ENCODE measurements at places on chromosomes 7 and 10. TPM values are rescaled to one million over a fixed set of nuclear protein-coding genes. Genes with fewer than 3 reads are reported as not detected.
A peak's percentile ranks its signal among the peaks of the same experiment; 100 is the strongest.

CHRM2 gene
- 0.22 TPM for polyA plus RNA-seq

CPN1 gene
- polyA plus RNA-seq: 0.16 TPM

IDI2 gene
- polyA plus RNA-seq: 0.19 TPM

TAS2R5 gene
- polyA plus RNA-seq: 11.0 TPM

GRCh38 chr10:75771606-75772005 lies 340.2 kb downstream of the LRMDA start:
- DNase-seq: no peak

- peak; percentile 52 for DNase-seq
Measured at GRCh38 chr10:131874991-131875451, 25.8 kb upstream of the PPP2R2D start.

DNA sequence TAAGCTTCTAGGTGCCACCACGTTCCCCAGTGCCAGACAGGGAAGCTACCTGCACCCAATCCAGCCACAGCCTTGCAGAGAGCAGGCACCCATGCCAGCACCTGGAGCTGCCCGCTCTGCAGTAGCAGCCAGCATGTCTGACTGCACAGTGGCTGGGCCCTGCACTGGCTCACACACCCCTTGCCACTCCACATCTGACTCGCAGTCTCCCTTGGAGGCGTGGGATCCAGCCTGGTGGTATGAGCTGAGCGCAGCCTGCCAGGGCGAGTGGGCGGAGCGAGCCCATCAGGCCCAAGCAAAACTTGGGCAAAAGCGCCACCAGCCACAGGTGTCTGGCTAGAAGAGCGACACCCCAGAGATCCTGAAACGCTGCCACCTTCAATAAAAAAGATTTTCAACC lies 30.1 kb downstream of the CRTAC1 start:
- DNase-seq: no peak

GRCh38 chr10:23031318-23031717 lies 64.1 kb upstream of the MSRB2 start:
- no peak for DNase-seq

DNA sequence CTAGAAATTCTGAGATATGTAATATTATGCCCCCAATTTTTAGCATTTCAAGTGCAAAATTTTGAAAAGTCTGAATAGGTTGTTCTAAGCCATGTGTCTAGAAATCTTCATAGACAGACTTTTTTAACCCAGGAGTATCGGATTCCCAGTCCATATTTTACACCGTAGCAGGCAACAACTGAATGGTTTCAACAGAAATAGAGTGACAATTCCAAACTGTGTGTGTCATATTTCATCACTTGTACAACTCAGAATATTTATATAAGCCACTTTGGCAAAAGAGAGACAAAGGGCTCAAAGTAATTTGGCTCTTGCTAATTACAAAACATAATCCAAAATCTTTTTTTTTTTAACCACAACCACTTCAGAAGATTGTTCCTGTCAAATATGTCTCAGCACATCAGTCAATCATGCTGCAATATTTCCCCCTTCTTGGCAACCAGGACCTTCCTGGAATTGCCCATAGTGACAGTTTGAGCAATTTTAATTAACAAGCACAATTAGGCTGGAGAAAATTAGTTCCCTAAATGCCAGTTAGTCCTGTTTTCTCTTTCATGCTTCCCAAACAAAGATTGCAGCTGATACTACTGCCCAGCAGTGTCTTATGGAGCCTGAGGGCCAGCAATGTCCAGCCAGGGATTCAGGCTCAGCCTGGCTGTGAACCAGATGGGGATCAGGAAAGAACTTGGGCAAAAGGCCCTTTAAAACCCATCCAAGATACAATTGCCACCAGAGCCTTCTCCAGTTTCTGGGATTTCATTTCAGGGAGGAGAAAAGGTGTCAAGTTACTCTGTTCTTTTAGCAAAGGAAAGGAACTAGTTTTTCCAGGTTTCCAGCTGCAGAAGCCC lies 533.3 kb upstream of the GHITM start:
- DNase-seq: no peak
